Natural killer cell treated with Interleukin-12 subunit alpha and Interleukin-12 subunit beta and Interleukin-15 and Interleukin-18, amount 100 ng/mL, for 72 hours (primary cell): ENCODE measurements at places on chromosomes 4 and X. TPM values are rescaled to one million over a fixed set of nuclear protein-coding genes. Genes with fewer than 3 reads are reported as not detected.

Gene P2RY8
- 19.5 TPM for total RNA-seq

Gene MAGEA2
- total RNA-seq = not detected

Gene NLGN3
- total RNA-seq = 0.78 TPM

Gene PPARGC1A
- total RNA-seq = not detected

Gene DCAF4L1
- 1.4 TPM for total RNA-seq

Gene BEND2
- not detected for total RNA-seq

Gene PCYT1B
- total RNA-seq = not detected

Gene FAM241A
- 4.3 TPM for total RNA-seq

Gene UNC5C
- not detected for total RNA-seq

GRCh38 chr4:168699224-168699878 lies 202.5 kb downstream of the PALLD start:
- no peak for DNase-seq

DNA sequence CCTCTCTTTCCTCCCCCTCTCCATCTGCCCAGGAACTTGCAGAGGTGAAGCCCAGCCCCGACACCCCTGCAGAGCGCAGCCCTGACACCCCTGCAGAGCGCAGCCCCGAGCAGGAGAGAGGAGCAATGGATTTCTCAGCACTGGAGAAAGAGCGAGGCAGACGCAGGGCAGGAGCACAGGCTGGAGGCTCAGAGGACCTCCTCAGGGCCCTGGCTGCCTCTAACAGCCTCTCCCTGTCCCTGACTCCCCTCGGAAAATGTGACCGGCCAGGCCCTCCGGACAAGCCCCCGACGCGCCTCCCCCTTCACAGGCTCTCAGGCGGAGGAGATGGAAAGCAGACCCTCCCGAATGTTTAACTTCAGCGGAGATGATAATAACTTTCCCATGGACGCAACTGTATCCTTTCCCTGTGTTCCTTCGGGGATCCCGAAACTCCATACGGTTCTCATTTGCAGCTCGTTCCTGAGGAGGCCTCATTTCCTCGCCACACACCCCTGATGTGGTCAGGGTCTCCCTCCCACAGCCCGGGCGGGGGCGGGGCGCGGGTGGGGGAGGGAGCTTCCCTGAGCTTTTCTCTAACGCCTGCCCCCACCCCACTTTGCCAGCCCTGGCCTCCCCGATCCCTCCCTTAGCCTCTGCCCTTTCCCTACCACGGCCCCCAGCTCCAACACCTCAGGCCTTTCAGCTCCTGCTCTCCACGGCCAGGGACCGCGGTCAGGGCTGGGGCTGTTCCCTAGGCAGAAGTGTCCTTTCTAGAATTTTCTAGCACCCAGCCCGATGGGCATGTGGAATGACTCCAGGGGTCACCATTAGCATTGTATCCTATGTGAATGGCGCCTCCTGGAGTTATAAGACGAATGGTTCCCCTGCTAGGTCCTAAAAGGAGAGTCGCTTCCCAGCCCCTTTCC lies 201.1 kb upstream of the BCOR start:
- DNase-seq = no peak

DNA sequence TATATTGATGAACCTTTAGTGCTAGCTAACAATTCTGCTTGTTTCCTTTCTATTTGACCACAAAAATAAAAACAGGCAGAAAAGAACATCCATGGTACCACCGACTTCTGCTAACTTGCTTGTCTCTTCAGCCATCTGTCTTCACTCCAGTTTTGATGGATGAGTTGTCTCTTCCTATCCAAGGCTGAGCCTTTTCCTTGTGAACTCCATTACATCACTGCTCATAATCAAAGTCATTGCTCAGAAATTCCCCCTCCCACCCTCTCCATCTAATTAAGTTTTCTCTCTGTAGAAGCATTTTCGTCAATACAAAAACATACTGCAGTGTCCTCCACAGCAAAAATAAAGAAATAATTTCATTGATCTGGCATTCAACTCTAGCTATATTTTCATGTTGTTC lies 184.4 kb downstream of the SPCS3 start:
- DNase-seq = no peak

DNA sequence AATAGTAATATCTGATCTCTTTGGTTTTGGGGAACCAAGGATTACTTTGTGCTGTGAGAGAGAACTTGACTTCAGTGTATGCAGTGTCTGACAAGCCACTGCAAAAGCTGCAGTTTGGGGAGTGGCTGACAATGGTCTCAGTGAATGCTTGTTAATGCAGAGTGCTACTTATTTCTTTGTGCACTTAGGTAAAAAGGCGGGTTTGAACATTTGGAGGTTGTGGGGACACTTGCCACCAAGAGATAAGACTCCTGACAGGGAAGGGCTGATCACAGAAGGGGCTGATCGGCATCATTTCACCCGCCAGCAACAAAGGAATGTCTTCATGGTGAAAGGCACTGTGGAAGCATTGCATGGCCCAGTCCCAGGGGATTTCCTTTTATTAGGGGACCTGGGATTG lies 28.6 kb upstream of the USP46 start:
- DNase-seq = no peak

- DNase-seq = no peak
These were observed 79.8 kb downstream of the JADE3 start for GRCh38 chrX:46992070-46992469.

GRCh38 chr4:7425591-7426468 lies 8.9 kb downstream of the PSAPL1 start:
- DNase-seq = peak; percentile 37

DNA sequence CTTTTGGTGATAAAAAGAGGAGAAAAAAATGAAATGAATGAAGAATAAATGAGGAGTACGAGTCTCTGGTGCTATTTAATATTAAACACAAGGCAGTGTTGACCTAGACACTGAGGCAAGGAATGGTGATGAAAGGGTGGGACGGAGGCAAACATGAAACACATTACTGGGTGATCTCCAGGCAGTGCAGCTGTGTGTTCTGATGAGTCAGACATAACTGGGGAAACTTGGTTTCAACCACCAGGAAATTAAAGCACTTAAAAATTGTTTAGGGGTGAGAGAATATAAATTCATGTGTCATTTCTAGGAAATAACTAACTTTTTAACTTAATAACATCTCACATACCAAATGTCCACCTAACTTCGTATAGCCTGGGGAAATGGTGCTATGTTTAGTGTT lies 19.7 kb upstream of the CXCL6 start:
- DNase-seq = no peak

DNA sequence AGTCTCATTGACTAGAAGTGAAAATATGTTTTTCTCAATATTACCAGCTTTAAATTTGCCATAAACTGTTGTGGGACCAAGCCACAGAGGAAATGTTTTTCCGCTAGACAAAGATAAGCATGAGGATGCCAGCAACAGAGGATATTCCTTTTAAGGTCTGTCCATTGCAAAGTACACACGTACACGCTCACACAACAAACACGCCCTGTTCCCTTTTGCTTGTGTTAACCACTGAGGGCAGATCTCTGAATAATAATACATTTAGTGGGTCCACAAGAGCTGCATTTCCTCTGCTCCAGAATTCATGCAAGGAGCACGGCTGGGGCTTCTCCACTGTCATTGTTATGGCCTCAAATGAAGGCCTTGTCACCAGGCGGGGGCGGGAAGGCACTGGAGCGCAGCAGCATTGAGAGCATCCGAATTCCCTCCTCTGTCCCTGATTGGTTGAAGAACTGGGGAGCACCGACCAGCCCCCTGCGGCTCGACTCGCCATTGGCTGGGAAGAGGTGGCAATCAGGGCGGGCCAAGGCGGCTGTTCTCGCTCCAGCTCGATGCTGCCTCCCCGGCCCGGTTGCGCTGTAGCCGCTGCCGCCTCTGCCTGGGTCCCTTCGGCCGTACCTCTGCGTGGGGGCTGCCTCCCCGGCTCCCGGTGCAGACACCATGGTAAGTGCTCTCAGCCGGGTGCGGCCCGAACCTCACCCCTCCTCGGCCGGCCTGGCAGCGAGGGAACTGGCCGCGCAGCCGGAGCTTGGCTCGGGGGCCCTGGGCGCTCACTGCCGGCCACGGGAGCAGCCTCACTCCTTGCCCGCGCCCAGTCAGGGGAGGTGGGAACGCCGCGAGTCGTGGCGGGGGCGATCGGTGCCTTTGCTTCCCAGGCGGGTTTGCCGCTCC lies at the start of gene GUCY1B1:
GUCY1B1 (plus strand) TSS at position 541 of the 891 bp plus-strand sequence; CDS start at position 661, 120 bp downstream.
- peak; percentile 94 for DNase-seq

GRCh38 chr4:182555997-182556418 lies 312.8 kb downstream of the TENM3 start:
- DNase-seq = no peak

GRCh38 chrX:1727531-1728027 lies 112.7 kb downstream of the ASMT start:
- DNase-seq = no peak

GRCh38 chrX:133527415-133527814 lies 112.1 kb upstream of the GPC4 start:
- no peak for DNase-seq

- DNase-seq = no peak
These were observed 7.4 kb downstream of the CTBP1 start for GRCh38 chr4:1241466-1241935.

DNA sequence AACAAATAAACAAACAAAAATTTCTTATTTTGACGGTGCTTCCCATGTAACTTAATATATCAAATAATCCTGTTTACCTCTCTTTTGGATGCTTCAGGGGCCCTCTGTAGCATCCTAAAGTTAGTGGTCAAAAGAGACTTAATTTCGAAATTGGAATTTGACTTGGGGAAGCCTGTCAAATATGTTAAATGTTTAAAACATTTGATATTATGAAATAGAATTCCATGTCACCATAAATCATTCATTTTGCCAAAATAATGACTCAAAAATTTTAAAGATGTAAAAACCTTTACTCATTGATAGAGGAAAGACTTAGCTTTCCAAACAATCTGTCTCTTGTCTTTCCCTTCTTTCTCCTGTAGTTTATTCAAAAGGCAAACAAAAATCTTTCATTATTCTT lies 20.6 kb upstream of the TEX13A start:
- no peak for DNase-seq

- no peak for DNase-seq
These were observed 434.2 kb downstream of the PPARGC1A start for GRCh38 chr4:23455456-23456158.

- no peak for DNase-seq
These were observed 97.8 kb downstream of the TMEM47 start for GRCh38 chrX:34559325-34559724.

DNA sequence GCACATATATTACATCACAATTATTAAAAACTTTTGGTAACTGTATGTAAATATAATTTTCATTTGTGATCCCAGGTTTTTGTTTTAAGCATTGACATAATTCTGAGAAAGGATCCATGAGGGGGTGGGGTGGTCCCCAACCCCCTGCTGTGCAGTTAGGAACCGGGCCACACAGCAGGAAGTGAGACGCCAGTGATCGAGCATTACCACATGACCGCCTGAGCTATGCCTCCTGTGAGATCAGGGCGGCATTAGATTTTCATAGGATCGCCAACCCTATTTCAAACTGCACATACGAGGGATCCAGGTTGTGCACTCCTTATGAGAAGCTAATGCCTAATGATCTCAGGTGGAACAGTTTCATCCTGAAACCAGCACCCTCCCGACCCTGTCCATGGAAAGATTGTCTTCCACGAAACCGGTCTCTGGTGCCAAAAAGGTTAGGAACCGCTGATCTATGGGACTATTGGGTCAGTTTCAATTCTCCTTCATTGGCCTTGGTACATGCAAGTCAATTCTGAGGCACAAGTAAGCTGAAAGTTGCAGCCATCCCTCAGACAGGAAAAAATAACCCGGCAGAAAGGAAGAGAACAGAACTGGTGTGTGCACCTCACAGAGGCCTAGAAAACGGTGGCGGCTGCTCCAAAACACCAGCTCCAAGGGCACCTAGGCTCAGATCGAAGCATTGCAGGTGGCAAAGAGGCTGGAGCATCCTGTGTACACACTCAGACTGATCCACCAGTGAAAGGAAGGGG lies 7.0 kb upstream of the TMSB4X start:
- DNase-seq = no peak

GRCh38 chrX:5080791-5081190 lies 1147.9 kb downstream of the NLGN4X start:
- DNase-seq = no peak

- DNase-seq = no peak
These were observed 641.2 kb upstream of the CPEB2 start for GRCh38 chr4:14361084-14361483.

- DNase-seq = no peak
These were observed 157.3 kb downstream of the PRDM5 start for GRCh38 chr4:120765260-120765680.

- no peak for DNase-seq
These were observed 139.3 kb downstream of the PDE5A start for GRCh38 chr4:119489305-119489704.

DNA sequence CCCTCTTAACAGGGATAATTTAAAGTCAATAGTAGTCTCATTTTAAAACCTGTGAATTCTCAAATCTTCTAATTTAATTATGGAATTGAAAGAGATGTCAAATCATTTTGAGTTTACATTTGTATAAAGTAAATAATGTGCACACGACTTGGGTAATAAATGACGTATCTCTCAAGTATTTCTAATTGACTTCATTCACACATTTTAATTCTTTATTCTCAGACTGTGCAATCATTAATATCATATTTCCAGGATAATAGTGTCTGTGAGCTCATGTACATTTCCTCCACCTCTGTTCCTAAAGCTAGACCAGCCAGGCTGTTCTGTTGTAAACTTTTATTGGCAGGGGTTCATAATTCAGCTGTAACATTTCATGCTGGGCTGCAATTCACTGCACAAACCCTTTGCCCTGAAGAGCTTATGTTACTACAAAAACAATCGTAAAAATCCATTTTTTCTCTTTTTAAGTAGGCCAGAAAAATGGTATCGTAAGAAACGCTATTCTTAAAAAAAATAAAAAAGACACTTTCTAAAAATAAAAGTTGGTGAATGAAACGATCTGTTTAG lies 1103.1 kb upstream of the TENM3 start:
- no peak for DNase-seq

DNA sequence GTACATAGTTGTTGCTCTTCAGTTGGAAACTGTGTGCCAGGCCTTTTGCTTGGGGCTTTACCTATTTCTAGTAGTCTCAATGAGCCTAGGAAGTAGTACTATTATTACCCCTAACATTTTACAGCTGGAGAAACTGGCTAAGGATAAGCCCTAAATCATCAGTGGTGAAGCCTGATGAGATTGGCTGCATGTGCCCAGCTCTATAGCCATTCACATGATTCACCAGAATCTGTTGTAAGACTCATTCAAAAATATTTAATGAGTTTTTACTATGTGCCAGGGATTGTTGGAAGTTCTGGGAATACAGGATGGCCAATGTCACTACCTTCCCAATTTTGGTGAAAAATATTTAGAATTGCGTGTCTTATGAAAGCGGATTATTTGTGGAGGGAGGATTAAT lies 2.8 kb downstream of the KIT start:
- DNase-seq = no peak

GRCh38 chr4:74293558-74293957 lies 14.7 kb upstream of the EPGN start:
- no peak for DNase-seq

DNA sequence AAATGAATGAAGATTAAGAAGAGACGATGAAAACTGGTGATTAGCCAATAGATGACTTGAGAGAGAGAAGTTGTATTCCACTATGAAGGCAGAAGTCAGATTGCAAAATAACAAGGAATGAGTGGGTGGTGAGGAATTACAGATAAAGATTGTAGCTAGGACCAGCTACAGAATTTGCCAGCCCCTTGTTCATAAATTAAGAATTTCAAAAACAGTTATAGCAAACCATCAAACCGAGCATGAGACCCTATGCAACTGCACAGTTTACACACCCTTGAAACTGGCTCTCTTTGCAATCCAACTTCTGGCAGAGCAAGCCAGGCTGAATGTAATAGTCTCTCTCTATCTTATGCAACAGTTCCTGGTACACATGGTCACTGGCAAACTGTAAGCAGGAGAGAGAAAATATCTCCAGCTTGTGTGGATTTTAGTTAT lies 35.2 kb downstream of the STAP1 start:
- no peak for DNase-seq
